Amniotic stem cell (primary cell): ENCODE measurements at places on chromosomes 1 and 21.

- DNase-seq = no peak
Measured at GRCh38 chr1:200676829-200677228, 7.1 kb upstream of the DDX59 start.

DNA sequence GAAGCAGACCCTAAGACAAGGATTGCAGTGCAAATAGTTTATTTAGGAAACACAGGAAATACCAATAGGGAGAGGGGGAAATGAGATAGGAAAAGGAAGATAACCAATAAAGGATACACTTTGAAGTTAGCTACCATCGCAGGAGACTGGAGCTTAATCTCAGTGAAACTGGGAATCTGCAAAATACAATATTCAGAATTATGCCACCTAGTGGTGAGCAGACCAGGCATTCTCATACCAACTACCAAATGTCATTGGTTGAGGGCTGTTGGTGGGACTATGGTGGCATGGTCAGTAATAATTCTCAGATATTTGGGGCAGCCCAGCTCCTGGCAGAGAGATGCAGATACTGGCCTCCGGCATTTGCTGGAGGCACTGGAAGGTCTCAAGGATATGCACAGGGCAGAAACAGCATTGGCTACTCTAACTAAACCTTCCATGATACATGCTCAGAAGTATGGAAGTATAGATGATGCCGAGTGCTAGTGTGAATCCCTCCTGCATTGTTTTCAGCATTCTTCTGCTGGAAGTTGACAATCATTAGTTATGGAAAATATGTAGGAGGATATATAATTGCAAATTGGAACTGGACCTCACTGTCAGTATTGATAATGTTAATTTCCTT lies 11.8 kb upstream of the ZFP69B start:
- no peak for DNase-seq

- DNase-seq = peak; percentile 49
Measured at GRCh38 chr1:222918801-222919477, 104.1 kb downstream of the DISP1 start.

DNA sequence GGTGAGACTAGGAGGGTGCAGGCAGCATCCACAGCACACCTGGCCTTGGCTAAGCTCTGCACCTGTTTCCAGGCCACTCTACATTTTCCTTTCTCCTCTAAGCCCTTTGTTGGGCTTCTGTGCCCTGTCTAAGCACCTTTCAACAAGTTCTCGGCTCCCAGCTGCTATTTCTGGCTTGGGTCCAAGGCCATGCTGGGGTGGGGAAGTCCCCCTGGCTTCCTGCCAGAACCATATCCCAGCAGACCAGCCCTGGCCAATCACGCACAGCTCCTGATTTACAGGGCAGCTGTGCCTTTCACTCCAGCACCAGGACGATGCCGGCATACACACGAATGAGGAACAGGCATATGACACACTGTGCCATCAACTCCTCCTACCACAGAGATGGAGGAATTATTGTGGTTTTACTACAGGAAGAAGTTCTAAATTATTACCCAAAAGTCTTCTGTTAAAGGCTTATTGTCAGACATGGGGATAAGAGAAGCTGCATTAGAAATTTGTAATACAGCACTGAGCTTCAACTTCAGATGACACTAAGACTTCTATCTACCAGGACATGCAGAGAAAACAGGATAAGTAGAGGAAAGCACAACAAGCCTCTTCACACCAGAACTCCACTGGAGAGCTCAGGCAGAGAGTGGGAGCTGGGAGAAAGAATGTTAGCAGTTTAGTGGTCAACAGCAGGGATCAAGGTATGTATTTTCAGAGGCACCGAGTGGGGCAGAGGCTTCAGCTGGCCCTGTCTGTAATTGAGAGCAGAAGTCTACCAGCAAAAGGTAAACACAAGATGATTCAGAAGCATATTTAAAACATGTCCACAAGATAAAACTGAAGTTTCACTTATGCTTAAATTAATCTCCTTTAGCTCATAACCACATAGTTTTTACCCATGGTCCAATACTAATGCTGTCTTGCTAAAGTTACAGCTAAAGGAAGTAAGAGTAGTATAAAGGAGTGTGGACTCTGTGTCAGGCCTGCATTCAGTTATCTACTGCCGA lies 37.4 kb downstream of the TRIT1 start:
- no peak for DNase-seq

- DNase-seq = no peak
Measured at GRCh38 chr1:63861052-63861691, 87.4 kb downstream of the ROR1 start.

DNA sequence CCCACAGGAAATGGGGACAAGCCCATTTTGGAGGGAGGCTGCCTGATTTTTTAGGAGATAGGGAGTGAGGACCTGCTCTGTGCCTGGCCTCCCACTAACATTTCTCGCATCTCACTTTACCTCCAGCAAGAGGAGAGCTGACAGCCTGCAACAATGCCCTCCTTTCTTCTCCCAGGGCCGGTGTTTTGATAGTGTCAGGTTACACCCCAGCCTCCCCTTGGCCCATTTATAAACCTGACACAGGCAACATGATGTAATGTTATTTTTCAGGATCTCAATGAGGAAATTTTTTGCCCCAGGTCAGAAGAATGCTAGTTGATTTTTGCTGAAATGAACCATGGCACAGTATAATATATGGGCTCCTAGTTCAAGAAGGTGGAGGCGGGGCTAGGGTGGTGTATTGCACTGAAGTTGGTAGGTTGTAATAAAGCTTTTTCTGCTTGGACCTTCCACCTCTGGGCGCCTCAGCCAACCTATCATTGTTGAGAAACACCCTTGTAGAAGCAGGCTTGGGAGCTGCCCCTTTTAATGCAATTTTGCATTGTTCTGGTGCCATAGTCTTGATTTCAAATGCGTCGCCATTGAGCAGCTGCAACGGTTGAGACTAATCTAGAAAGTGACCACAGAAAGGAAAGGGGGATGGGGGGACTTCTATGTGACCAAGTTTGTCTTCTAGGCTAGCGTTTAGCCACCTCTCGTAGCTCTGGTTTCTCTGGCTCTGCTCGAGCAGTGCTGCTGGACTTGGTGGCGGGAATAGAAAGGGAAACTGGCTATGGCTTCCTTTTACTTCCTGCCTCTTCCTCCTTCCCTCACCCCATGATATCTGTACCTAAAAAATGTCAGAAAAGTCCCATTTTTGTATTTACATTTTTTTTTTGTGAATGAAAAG lies 53.0 kb downstream of the PBX1 start:
- peak; percentile 42 for DNase-seq

DNA sequence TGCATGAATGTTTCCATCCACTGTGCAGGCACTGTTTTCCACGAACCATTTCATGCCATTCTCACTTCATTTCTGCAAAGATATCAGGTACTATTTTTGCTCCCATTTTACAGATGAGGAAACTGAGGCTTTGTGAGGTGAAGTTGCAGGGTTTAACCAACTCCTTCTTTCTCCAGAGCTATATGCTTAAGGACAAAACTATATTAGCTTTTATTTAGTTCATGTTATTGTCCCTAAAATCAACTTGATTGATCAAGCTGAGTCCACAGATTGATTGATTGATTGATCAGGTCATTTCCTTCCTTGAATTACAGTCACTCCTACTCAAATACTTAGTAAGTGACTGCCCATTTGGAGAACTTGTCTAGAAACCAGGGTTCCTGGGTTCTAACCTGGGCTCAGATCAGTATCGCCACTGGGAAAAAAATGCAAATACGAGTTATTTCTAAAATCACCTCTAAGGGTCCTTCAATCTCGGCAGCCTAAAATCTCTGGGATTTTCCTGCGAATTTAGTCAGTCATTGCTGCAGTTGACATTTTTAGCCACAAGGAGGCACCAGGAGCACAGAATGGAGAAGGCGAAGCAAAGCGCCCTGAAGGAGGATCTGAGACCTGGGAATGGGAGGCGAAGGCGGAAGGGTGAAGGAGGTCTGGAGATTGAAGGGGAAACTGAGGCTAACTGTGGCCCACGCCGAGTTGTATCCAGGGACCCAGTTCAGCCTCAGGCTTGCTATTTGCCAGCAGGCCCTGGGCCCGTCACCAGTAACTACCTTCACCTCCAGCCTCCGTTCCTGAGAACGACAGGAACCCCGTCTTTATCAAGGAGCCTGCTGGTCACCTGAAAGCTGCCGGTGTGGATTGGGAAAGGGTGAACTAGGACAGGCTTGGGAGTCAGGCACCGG lies 14.3 kb upstream of the MUL1 start:
- peak; percentile 72 for DNase-seq

- no peak for DNase-seq
Measured at GRCh38 chr1:81682490-81682889, 118.2 kb upstream of the ADGRL2 start.

DNA sequence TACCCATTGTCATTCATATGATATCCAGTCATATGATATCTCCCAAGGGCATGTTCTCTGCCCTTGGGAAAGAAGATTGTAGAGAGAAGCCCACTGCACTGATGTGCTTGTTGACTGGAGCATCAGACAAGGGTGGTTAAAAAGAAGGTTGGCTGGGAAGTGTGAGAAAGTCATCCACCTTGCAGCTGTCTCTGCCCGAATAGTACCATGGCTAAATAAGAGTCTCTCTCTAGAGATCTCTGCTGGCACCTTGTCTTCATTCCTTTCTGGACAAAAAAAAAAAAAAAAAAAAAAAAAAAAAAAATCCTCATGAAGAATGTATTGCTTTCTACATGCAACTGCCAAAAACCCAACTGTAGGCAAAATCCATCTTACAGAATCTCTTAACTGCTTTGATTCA lies 349.7 kb upstream of the ESRRG start:
- DNase-seq = no peak

DNA sequence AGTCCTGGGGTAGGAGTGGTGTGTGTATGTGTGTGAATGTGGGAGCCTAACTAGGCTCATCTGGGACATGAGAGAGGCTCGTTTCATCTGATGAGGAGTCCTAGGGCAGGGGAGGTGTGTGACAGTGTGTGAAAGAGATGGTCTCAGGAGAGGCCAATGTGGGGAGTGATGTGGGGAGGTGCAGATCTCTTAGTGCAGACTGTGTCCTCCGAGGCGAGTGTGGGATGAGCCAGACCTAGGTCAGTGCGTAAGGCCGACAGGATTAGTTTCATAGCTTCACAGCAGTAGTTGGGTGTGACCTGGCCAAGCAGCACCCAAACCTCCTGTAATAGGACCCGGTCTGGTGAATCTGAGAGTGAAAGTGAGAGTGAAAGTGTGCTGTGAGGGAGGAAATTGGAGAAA lies 94.7 kb downstream of the LIPI start:
- no peak for DNase-seq

GRCh38 chr1:84735483-84735882 lies 45.2 kb upstream of the SSX2IP start:
- no peak for DNase-seq

GRCh38 chr1:66747501-66747900 lies 4.8 kb upstream of the DYNLT5 start:
- DNase-seq = no peak

DNA sequence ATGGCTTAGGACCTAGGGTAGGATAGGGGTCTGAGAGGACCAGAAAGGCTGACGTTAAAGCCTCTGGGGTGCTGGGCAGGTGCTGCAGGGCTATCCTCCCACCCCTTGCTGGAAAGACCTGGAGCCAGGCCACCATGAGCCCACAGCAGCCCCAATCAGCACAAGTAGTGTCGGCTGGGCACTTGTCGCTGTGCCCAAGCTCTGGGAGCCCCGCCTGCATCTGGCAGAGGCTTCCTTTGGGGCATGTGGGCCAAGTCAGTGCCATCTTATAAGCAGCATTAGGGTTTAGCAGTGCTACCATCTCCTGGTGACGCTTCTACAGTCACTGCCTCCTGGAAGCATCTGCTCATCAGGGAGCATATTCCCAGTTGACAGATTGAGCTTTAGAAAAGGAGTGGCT lies 31.3 kb downstream of the MAN1C1 start:
- DNase-seq = no peak

DNA sequence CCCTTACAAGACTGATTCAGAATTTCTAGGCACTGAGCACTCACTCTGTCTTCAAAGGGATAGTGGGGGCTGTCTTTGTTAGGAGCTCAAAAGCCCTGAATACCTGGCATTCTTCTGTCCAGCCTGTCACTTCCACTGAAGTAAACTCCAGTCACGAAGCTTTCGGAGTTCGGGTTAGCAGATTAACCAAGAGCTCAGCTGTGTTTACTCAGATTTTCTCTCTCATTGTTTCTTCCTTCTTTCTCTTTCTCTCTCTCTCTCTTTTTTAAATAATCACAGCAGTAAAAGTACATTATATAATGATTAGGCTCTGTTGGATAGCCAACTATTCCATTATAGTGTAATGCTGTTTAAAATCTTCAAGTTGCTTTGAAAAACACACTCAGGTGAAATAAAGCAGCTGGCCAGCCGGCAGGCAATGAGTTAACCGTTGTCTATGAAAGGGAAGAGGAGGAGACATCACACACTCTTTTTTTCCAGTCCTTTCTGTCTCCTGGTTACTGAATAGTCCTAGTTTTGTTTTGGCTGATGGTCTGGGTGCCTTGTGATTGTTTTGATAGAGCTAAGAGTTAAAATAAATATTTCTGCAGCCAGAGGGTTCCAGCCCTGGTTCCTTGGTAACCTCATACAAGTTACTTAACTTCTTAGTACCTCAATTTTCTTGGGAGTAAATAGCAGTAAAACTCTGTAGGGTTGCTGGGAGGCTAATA lies 89.8 kb downstream of the ADSS2 start:
- DNase-seq = peak; percentile 20

DNA sequence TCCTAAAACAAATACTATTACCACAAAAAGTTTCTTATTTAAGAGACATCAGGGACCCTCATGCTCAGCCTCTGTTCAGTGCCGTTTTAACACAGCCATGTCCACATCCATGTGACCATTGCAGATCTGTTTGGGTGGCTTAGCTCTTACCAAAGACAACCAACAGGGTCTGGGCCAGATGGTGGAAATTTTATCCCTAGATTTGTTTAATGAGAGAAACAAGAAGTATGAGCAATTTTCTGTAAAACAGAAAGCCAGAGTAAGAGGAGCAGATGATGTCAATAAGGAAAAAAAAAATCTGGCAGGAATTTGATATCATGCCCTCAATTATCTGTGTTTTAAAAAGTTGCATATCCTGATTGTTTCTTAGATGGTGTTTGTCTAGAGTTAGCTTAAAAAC lies 299.9 kb downstream of the TM2D1 start:
- no peak for DNase-seq

DNA sequence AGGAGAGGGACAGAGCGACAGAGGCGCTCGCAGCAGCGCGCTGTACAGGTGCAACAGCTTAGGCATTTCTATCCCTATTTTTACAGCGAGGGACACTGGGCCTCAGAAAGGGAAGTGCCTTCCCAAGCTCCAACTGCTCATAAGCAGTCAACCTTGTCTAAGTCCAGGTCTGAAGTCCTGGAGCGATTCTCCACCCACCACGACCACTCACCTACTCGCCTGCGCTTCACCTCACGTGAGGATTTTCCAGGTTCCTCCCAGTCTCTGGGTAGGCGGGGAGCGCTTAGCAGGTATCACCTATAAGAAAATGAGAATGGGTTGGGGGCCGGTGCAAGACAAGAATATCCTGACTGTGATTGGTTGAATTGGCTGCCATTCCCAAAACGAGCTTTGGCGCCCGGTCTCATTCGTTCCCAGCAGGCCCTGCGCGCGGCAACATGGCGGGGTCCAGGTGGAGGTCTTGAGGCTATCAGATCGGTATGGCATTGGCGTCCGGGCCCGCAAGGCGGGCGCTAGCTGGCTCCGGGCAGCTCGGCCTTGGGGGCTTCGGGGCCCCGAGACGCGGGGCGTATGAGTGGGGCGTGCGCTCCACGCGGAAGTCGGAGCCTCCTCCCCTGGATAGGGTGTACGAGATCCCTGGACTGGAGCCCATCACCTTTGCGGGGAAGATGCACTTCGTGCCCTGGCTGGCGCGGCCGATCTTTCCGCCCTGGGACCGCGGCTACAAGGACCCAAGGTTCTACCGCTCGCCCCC lies at the start of the genes CYB5RL and MRPL37:
Gene CYB5RL, minus strand, starts transcription at position 266 of the 754 bp plus-strand sequence. CDS start 4,414 bp downstream, outside the sequence.
Gene MRPL37, plus strand, starts transcription at position 403 of the 754 bp plus-strand sequence. Its CDS starts 77 bp downstream, at position 480.
- DNase-seq = peak; percentile 91
